Tibial nerve (tissue), 4 donors: ENCODE measurements at places on chromosomes 5 and 9. TPM values are rescaled to one million over a fixed set of nuclear protein-coding genes. Genes with fewer than 3 reads are reported as not detected.

IQGAP2 gene
- total RNA-seq, result 58.2 TPM

DNA sequence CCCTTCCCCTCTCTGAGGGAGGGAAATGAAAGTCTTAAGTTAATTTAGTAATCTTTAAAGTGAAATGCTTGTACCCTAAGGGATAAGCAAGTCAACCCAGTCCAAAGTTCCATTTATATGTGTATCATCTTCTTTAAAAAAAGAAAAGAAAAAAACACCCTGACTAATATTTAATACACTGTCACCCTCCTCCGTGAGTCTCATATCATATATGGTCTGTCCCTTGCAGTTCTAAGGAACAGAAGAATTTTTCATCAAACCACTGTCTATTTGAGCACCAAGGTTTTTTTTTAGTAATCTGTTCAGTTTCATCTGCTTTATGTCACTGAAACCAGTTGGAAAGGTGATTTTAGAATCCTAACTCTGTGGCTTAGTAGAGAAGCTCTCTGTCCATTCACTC is 15.2 kb downstream of the TNIP1 start:
- no peak overlapping the region for H3K4me3 ChIP-seq
- no peaks in the 10 kb centered on the region for H3K27me3 ChIP-seq
- peaks cover 3% of the 10 kb centered on the region for H3K36me3 ChIP-seq
- no peak overlapping the region for H3K27ac ChIP-seq
- H3K4me1 ChIP-seq, result peaks cover 78% of the 10 kb centered on the region

GRCh38 chr9:125558453-125559092 is 148.4 kb downstream of the MAPKAP1 start:
- no peaks in the 10 kb centered on the region for H3K4me1 ChIP-seq
- H3K36me3 ChIP-seq, result peaks cover 9% of the 10 kb centered on the region

DNA sequence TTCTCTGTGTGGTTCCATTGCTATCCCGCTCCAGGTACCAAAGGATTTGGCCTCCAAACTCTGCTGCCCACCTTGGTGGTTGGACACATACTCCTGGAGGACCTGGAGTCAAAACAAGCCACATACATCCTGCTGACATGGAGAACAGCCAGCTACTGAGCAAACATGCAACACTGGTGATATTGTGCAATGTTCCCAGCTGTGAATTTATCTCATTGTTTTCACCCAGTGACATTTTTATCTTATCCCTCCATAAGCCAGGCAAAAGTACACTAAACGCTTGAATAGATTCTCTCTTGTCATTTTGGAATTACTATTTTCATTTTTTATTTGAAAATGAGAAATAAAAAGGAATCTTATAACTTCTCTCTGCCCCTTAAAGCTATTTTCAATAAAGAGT is 11.1 kb upstream of the CTSL start:
- H3K4me1 ChIP-seq, result peaks cover 26% of the 10 kb centered on the region
- H3K27me3 ChIP-seq, result no peaks in the 10 kb centered on the region
- DNase-seq, result no peak
- peak overlapping the region; percentile 80 for H3K27ac ChIP-seq
- no peaks in the 10 kb centered on the region for H3K36me3 ChIP-seq

GRCh38 chr5:25991639-25992038 is 1046.7 kb downstream of the CDH9 start:
- no peak overlapping the region for H3K27ac ChIP-seq
- H3K36me3 ChIP-seq, result no peaks in the 10 kb centered on the region
- no peak for DNase-seq
- no peak overlapping the region for H3K4me3 ChIP-seq
- no peaks in the 10 kb centered on the region for H3K27me3 ChIP-seq

DNA sequence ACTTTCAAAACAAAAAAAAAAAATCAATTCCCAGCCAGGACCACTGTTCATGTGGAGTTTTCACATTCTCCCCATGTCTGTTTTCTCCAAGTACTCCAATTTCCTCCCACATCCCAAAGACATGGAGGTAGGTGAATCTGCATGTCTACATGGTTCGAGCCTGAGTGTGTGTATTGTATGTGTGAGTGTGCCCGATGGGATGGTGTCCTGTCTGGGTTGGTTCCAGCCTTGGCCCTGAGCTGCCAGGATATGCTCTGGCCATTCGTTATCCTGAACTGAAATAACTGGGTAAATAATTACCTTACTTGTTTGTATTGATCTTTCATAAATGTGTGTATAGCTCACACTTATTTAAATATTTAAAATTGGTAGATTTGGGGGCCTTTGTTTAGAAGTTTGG is 452.3 kb upstream of the RORB start:
- no peaks in the 10 kb centered on the region for H3K27me3 ChIP-seq
- H3K4me3 ChIP-seq, result no peak overlapping the region
- no peaks in the 10 kb centered on the region for H3K4me1 ChIP-seq

ADAMTS16 gene
- 2.8 TPM for total RNA-seq

DNA sequence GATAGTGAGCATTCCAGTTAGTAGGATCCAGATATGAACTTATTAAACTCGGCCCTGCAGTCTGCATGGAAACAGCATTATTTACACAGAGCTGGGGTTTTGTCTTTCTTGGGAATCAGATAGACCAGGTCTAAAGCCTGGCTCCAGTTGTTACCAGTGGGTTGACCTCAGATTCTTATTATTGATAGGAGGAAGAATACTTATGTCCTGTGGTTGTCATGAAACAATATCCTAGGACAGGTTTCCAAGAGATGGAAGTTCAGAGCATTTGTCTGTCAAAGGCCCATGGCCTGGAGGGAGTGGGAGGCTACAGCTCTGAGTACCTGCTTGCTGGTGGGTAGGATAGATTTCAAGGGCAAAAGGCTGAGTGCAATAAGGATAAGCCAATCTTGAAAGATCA is 129.2 kb downstream of the BOD1 start:
- no peak overlapping the region for H3K27ac ChIP-seq
- no peak overlapping the region for H3K4me3 ChIP-seq
- no peaks in the 10 kb centered on the region for H3K36me3 ChIP-seq
- H3K4me1 ChIP-seq, result no peaks in the 10 kb centered on the region
- no peaks in the 10 kb centered on the region for H3K27me3 ChIP-seq
- DNase-seq, result no peak

FNBP1 gene
- total RNA-seq, result 83.3 TPM

DNA sequence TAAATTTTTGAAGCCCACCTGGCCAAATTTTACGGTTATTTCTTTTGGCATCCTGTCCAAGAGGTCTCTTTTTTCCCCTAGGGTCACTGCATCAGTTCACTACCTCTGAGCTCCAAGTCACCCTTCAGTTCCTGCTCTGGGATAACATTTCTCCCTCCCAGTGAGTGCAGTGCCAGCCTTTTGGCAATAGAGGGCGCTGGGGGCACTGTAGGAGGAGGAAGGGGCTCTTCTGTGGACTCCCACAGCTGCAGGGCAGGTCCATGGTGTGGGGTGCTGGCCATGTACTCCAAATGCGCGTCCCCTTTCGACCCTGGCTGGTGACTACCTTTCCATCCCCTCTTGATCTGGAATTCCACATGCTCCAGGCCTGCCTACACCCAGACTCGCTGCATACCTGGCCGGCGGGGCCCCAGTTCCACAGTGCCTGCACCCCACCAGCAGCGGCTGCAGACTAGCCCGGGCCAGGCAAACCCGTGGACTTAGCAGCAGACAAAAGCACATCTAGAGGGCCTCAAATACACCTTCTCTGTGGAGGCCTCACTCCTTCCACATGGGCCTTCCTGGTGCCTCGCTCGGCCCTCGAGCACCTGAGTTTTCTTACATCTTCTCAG is 20.3 kb upstream of the NINJ1 start:
- H3K4me1 ChIP-seq, result no peaks in the 10 kb centered on the region
- no peak overlapping the region for H3K4me3 ChIP-seq
- H3K27me3 ChIP-seq, result no peaks in the 10 kb centered on the region
- H3K27ac ChIP-seq, result no peak overlapping the region

TRAF1 gene
- total RNA-seq, result 21.0 TPM

GRCh38 chr9:79588488-79589223 is 16.9 kb downstream of the TLE4 start:
- no peak overlapping the region for H3K4me3 ChIP-seq
- no peaks in the 10 kb centered on the region for H3K4me1 ChIP-seq
- H3K27me3 ChIP-seq, result no peaks in the 10 kb centered on the region
- H3K36me3 ChIP-seq, result no peaks in the 10 kb centered on the region

EGFLAM gene
- total RNA-seq, result 64.5 TPM

GRCh38 chr9:121567500-121568342 is 68.1 kb upstream of the GGTA1 start:
- H3K4me1 ChIP-seq, result peaks cover 35% of the 10 kb centered on the region
- H3K4me3 ChIP-seq, result no peak overlapping the region
- DNase-seq, result no peak
- H3K36me3 ChIP-seq, result no peaks in the 10 kb centered on the region

PCDHB6 gene
- 1.9 TPM for total RNA-seq

DNA sequence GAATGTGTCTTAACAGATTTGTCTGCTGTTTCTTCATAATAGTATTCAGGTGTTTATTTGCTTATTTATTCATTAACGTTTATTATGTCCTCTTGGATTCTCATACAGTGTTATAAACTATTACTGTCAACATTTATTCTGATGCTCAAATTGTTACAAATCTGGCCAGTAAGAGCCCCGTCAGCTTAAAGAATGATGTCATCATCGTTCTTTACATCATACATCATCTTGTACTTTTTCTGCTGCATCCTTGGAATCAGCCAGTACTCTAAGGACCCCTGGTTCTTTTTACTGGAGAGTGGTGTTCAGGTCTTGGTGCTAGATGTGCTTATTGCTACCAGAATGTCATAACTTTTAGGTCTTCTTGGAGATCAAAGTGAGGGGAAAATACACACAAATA is 86.6 kb downstream of the SH3GL2 start:
- H3K4me1 ChIP-seq, result no peaks in the 10 kb centered on the region
- H3K4me3 ChIP-seq, result no peak overlapping the region
- no peak overlapping the region for H3K27ac ChIP-seq
- no peaks in the 10 kb centered on the region for H3K27me3 ChIP-seq
- DNase-seq, result no peak
- H3K36me3 ChIP-seq, result no peaks in the 10 kb centered on the region

LECT2 gene
- not detected for total RNA-seq

IFNA21 gene
- not detected for total RNA-seq

DNA sequence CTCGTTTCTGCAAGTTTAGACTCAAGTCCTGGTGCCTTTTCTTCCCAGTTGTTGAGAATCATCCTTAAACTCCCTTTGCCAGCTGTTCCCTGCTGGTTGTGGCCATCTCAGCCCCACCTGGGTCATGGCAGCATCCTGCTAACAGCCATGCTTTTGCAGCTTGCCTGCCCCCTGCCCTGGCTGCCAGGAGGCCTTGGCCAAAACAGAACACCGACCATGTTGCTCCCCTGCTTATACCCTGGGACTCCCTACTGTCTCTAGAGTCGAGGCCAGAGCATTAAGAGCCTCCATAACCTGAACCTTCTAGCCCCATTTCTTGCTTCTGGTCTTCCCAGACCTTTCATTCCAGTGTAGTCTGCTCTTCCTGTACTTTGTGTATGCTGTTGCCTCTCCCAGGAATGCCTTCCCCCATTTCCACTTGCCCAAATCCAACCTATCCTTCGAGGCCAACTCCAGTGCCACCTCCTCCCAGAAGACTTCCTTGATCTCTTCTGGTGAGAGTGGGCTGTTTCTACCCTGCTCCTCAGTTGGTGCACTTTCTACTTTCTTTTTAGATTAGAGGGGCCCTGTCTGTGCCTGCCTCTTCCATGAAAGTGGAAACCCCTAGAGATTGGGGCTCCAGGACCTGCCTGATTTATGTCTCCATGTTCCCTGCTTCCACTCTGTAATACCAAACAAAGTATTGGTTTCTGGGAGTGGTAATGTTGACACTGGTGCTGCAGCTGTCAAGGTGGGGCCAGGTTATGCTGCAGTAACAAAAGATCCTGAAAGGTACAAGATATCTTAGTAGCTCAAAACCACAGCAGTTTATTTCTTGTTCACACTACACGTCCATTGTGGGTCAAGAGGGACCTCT is 88.2 kb downstream of the AMBP start:
- no peak for DNase-seq
- no peak overlapping the region for H3K4me3 ChIP-seq
- H3K27me3 ChIP-seq, result no peaks in the 10 kb centered on the region

BARX1 gene
- total RNA-seq, result not detected

DNA sequence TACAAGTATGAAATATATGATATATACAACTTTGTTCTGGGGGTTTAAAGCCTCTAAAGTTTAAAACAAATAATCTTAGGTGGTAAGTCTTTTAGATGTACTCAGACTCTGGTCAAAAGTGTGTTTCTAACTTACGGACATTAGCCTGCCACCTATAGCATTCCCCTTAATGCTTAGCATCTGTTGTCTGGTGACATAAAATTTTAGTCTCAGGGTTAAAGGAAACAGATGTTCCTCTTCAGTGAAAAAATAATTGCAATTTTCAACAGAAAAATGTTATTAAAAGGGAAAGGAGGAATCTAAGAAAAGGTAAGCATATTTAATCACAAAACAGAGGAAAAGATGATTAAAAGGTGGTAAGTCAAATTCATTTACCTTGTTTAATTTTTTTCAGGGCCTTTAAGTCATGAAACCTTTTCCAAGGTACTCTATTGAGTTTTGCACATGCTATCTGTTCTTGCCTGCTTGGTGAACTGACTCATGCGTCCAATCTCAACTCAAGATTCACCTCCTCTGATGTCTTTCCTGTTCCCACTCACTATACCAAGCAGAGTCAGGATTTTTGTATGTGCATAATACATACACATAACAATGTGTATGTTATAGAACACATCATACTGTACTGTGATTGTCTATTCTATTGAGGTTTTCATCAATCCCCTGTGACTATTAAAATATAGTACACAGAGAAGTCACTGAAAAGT is 7.9 kb downstream of the TMEM167A start:
- no peak for DNase-seq
- no peaks in the 10 kb centered on the region for H3K4me1 ChIP-seq
- H3K27ac ChIP-seq, result no peak overlapping the region
- H3K4me3 ChIP-seq, result no peak overlapping the region

CARD9 gene
- total RNA-seq, result 19.8 TPM

DNA sequence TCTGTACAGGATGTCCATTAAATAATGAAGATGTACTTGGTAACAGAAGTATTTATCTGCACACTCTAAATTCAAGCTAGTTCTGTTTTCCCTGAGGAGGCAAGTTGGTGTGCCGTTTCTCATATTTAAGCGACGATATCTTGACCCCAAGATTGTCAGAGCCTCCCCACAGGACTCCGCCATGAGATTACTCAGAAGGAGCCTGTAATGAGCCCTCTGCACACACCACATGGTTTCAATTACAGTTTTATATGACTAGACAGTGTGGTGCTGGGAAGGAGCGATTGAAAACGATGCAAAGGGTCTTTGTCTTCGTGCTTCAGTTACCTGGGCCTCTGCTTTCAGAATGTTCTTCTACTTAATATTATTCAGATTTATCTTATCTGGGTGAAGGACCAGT is 840.4 kb upstream of the WWC1 start:
- no peaks in the 10 kb centered on the region for H3K27me3 ChIP-seq
- no peak for DNase-seq
- no peak overlapping the region for H3K4me3 ChIP-seq
- no peaks in the 10 kb centered on the region for H3K4me1 ChIP-seq
- H3K36me3 ChIP-seq, result no peaks in the 10 kb centered on the region
